Glomerular endothelial cell (primary cell): ENCODE measurements at places on chromosomes 2 and 18.
A peak's percentile ranks its signal among the peaks of the same experiment; 100 is the strongest.

DNA sequence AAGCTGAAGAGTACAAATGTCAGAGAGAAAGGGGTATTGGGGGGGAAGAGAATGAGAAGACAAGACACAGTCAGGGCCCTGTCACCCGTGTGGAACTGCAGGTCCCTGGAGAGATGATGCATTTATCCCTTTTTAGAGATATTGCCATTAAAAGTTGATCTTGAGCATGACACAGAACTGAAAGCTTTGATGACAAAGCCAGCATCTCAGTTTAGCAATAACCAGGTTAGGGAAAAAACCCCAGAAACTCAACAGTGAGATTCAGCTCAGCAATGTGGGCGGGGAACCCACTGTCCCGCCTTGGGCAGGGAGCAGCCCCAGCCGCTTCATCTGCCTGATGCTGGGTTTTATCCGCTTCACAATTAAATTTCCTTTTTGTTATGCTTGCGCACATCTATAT is 181.1 kb downstream of the NEDD4L start:
- DNase-seq: no peak

- DNase-seq: no peak
Measured at GRCh38 chr2:69482471-69482870, 45.2 kb upstream of the NFU1 start.

DNA sequence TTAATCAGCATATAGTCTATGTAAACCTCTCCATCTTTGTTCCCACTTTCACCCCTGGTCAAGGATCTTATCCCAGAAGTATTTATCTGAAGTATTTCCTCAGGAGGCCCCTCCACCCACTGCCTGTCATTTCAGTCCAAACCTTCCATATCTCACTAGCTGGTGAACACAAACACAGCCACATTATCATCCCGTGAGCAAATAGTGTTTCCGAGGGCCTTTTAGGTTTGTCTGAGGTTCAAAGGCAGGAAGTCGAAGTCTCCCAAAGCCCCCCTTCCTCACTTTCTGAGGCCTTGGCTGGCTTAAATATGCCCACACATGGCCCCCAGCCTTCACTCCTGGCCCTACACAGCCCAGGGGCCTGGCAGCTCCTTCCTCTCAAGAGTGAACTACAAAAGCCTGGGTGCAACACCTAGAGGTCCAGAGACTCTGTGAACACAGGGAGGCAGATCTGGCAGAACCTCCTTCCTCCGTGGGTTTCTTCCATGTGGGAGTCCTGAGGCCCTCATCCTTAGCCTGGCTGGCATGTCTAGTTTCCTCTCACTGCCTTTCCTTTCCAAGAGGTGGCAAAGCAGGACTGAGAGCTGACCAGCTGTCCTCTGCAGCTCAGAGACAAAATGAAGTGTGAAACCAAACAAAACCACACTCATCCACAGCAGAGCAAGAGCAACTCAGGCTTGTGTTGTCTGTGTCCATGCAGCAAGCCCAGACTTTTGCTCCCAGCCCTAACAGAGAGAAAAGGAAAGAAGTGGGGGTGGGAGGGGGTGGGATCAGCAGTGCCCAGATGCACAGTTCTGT is 264.2 kb downstream of the SS18 start:
- no peak for DNase-seq

DNA sequence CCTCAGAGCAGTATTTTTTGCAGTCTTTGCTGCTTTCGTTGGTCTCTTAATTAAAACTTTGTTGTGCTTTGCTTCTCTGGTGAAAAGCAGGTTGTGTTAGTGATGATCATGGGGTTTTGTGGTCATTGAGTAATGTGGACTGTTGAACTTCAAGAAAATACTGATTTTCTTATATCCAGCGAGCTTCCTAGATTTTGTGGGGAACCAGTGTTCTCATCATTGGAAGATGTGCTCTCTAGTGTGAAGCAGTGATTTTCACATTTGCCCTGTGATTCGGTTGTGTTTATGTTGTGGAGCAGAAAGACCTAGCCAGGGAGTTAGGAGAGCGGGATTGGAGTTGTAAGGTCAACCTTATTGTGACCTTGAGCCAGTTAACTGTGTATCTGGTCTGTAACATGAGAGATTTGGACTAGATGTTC is 12.4 kb downstream of the ASAP2 start:
- no peak for DNase-seq

GRCh38 chr2:56008661-56009431 is 85.3 kb upstream of the EFEMP1 start:
- DNase-seq: peak; percentile 95

- no peak for DNase-seq
Measured at GRCh38 chr2:218168635-218169462, 2.1 kb upstream of the CXCR1 start.
